Left renal pelvis (tissue), 4 donors: ENCODE measurements at places on chromosomes 16 and 17.

- DNase-seq = no peak
Observed at GRCh38 chr17:12365805-12366204, 299.9 kb upstream of the MYOCD start.

GRCh38 chr17:41433586-41433985, 7.2 kb downstream of the KRT38 start:
- DNase-seq = no peak

DNA sequence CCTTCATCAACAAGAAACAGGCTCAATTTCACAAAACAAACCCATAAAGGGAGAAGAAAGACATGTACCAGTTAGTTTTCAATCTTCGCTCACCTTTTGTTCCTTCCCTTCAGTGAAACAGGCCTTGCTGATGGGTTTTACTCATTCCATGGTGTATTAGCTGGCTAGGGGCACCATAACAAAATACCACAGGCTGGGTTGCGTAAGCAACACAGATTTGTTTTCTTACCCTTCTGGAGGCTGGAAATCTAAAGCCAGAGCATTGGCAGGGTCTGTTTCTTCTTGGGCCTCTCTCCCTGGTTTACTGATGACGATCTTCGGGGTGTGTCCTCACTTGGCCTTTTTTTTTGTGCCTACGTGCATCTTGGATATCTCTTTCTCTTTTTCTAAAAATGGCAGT, 383.4 kb upstream of the RBFOX1 start:
- DNase-seq = no peak

GRCh38 chr17:28473542-28473941, at the start of gene SLC13A2:
Gene SLC13A2, plus strand, starts transcription at chr17:28473644. Its CDS starts 69 bp downstream, at chr17:28473713.
- no peak for DNase-seq

DNA sequence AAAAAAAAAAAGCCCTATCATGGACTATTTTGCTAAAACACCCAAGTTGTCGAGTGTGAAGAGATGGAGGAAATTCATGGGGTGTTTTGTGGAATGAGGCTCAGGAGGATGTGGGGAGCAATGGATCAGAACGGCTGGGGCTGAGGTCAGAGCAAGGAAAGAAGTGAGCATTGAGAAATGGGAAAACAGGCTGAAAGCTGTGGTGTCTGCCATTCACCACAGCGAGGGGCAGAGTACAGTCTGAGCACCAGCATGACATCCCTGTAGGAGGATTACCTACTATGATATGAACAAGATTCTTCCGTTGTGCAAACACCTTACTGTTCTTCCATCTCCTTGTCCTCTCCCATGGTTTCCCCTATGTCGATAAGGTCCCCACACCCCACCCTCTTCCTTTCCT, 193.1 kb downstream of the TMEM114 start:
- DNase-seq = no peak

DNA sequence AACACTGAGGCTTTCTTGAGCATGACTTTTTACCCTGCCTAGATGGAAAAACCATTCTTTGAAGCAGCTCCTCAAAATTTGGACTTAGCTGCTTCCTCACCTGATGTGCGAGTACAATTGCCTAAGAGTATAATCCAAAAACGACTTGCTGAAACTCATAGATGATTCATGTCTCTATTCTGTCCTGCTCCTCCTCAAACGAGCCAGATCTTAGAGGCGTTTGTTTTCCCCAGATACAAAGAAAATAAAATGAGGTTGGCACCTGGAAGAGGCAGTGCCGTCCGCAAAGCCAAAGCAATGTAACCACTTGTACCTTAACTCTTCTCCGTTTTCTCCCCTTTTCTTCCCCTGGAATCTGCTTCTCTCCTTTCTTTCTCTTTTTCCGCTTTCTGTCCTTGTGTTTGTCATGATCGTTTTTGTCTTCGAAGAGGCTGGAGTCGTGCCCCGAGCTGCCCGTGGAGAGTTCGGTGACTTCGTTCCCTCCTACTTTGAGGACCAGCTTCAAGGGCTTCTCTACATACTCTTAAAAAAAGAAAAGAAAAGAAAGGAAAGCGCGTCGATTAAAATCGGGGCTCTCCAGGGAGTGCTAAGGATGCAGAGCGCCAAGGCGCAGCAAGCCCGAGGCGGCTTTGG, 895 bp downstream of the BRD7 start:
- DNase-seq = no peak

- DNase-seq = no peak
Observed at GRCh38 chr17:46851029-46851741, at the start of gene WNT9B. Gene WNT9B, plus strand, starts transcription at chr17:46851583. Its CDS starts 56 bp downstream, at chr17:46851639.

GRCh38 chr17:60087882-60088669, 9.4 kb upstream of the HEATR6 start:
- DNase-seq = no peak

GRCh38 chr17:69696650-69697049, 282.2 kb downstream of the MAP2K6 start:
- DNase-seq = no peak
